T-cell (primary cell): ENCODE measurements at places on chromosomes 1 and 21.

- DNase-seq, result no peak
Measured at GRCh38 chr21:30479259-30479658, 908 bp downstream of the KRTAP19-1 start.

DNA sequence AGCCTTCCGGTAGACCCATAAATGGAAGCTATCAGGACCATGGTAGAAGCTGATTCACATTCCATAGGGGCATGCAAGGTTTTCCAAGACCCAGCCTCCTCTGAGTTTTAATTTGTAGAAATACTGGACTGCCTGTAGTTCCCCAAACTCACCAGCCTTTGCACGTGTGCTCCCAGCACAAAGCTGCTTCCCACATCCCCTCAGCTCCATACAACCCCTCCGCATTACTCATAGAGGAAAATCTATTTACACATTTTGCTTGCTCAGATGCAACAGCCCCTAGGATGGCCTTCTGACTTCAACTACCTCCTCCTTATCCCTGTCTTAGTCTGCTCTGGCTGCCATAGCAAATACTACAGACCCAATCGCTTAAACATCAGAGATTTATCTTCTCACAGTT lies 336.2 kb downstream of the SETD4 start:
- DNase-seq, result no peak

DNA sequence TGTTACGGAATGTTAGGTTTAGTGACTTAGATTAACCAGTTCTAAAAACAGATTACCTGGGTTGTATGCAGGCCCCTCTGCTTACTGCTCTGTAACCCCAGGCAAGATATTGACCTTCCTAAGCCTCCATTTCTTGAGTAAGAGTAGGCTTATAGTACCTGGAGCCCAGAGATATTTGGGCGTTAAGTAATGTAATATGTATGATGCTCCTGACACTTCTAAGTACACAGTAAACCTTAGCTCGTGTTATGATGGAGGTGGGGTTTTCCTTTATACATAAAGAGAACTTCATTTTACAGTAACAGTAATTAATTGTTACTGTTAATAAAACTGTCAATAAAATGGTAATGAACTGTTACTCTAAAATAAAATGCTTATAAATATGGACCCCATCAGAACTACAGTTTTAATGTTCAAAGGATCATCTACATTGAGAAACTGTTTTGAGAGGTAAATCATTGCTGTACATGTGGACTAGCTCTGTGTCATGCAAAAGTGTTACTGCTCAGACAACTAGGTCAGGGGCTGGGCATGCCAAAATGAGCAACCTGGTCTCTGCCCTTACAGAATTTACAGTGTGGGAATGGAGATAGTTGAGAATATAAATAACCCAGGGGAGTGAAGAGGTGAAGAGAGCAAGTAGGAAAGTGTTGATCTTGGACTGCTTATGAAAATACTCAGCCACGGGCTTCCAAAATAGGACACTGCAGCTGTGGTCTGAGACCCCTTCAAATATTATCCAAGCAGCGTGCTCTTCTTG lies 26.6 kb downstream of the LRRC8C start:
- no peak for DNase-seq

- DNase-seq, result no peak
Measured at GRCh38 chr1:247156787-247157232, 15.0 kb downstream of the ZNF124 start.

DNA sequence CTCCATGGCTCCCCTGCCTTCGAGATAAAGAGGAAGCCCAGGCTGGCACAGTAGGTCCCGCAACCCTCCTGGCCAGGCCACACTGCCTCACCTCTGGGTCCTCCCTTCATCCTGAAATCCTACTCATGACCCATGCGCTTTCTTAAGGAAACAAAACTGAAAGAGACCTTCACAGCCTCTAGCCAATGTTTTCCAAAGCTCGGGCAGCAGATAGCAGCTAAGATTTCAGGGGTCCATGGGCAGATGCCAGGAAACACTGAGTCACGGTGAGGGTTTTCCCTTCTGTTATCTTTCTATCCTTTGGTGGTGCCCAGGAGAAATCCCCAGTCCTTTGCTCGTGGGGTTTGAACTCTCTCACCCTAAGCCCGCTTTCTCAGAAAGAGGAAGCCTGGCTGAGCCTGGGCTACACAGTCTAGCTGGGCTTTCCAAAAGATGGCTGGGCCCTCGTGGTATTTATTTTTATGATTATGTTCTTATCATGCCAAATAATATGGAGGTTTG lies 26.6 kb downstream of the TTC39A start:
- no peak for DNase-seq

- no peak for DNase-seq
Measured at GRCh38 chr1:172203135-172203823, 217.2 kb upstream of the C1orf105 start.

DNA sequence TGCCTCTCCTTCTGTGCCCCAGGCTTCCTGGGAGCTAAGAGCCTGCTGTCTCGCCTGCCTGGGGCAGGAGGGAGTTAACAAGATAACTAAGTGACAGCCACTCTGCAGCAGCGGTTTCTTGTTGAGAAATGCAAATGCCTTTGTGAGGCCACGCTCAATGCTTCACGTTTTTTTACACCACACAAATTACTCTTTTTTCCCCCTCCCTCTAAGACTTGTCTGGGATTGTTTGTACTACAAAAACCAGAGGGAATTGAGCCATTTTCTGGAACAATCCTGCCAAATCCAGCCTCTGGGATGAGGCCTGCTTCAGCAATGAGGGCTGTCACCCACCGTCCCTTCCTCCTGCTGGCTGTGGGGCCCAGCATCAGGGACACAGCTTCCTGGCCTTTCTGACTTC lies 119.6 kb downstream of the ACTL8 start:
- no peak for DNase-seq

- no peak for DNase-seq
Measured at GRCh38 chr1:25572107-25572506, 28.7 kb downstream of the LDLRAP1 start.

- no peak for DNase-seq
Measured at GRCh38 chr1:198841477-198841876, 202.6 kb downstream of the PTPRC start.

DNA sequence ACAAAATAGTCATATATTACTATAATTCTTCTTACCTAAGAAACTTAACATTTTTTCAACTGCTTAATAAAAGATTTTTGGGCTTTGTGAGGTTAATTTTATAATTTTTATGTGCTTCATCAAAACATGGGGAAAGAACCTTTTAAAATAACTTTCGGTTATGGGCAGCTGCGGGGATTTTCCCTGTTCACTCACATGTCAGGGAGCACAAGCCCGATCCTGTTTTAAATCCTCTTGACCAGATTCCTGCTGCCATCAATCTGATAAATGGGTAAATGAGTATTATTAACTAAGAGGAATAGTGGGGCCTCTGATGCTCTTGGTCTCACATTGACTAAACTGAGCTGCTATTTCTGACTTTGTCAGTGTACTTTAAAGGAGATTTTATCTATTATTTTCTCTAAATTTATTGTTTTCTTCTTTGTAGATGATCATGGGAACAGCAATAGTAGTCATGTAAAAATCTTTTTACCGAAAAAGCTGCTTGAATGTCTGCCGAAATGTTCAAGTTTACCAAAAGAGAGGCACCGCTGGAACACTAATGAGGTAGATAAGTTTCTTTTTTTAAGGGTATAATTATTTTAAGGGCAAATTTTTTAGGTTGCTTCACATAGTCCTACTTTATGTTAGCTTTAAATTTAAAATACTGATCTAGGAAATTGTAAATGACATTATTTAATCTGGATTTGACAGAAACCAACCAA lies 39.6 kb downstream of the CAMTA1 start:
- DNase-seq, result no peak

- no peak for DNase-seq
Measured at GRCh38 chr1:114023377-114023776, 44.1 kb downstream of the OLFML3 start.

DNA sequence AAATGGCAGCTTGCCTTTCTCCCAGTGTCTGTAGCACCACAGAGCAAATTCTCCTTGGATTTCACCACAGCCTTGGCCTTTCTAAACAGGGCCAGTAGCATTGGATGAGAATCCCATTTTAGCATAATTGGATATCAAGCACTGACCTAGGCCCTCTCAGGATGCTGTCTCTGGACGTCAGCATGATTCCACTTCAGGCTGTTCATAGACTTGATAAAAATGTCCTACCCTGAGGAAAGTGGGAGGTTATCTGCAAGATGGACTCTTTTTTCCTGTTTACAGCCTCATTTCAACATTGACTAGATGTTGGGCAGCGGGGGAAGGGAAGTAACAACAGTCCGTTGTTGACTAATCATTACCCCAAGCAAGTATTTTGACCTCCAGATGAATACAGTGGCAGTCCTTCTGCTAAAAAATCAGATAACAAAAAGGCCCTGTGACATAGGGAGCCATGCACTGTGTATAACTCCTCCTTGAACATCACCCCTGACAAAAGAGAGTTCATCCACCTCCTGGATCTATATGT lies 5.2 kb downstream of the NPL start:
- DNase-seq, result no peak

DNA sequence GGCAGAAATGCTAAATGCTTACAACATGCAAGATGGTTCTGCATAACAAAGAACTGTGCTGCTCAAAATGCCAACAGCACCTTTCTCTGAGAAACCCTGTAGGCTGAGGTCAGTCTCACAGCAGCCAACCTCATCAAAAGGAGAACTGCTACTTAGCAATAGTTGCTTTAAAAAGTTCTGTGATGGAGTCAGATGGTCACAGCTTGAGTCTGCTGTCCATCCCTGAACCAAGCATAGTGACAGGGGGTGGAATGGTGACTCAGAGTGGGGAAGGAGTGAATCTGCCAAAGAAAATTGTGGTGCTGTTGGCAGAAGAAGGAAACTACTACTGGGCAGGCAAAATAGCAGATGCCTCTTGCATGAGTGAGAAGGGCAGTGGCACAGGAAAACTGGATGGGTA lies 106.0 kb upstream of the FAM78B start:
- no peak for DNase-seq

DNA sequence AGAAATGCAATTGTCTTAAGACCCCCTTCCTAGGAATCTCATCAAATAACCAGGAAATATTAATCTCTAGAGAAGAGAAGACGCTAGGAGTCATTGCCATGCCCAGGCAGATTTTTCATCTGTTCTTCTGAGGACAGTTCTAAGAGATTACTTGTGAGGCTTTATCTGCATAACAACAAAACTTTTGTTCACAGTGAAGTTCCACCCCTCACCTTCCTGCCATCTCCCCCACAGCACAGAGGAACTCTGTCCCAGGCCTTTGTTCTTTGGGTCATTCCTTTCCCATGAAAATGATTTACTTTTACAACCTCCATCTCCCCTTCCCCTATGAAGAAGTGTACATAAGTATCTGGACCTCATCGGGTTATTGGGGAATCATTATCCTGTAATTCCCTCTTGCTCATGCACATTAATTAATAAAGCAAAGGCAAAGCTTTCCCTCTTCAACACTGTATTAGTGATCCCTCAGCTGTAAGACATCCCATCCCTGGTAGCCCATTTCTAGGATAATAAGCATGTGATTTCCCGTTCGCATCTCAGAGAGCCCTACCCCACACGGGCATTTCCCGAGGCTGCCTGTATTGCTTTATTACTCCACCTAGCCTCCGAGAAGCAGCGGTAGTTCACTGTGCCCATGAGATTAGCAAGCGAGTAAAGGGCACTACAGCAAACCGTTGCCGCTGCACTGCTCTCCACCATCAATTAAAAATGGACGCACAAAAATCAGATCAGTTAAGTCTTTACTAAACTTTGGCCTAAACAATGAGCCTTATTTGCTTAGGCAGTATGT lies 384.4 kb upstream of the CAMK1G start:
- no peak for DNase-seq

DNA sequence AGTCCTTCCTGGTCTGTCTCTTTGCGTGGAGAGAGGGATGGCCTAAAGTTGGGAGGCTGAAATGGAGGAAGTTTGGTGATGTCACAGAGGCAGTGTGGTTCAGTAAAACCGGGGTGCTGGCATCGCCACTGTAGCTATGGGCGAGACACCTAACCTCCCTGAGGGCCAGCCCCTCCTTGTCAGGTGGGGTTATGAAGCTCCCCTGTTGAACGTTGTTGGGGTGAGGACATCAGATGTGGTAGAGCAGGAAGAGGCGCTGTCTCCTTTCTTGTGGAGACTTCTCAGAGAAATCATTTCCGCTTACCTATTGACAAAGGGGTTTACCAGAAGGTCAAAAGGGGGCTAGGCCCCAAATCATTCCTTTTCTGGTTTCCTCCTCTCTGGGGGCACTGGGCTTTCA lies 294.7 kb downstream of the SIPA1L2 start:
- DNase-seq, result peak; percentile 44

- no peak for DNase-seq
Measured at GRCh38 chr1:42429603-42430002, 26.2 kb downstream of the ZMYND12 start.

GRCh38 chr1:33152685-33153432 lies 29.0 kb downstream of the TRIM62 start:
- no peak for DNase-seq

DNA sequence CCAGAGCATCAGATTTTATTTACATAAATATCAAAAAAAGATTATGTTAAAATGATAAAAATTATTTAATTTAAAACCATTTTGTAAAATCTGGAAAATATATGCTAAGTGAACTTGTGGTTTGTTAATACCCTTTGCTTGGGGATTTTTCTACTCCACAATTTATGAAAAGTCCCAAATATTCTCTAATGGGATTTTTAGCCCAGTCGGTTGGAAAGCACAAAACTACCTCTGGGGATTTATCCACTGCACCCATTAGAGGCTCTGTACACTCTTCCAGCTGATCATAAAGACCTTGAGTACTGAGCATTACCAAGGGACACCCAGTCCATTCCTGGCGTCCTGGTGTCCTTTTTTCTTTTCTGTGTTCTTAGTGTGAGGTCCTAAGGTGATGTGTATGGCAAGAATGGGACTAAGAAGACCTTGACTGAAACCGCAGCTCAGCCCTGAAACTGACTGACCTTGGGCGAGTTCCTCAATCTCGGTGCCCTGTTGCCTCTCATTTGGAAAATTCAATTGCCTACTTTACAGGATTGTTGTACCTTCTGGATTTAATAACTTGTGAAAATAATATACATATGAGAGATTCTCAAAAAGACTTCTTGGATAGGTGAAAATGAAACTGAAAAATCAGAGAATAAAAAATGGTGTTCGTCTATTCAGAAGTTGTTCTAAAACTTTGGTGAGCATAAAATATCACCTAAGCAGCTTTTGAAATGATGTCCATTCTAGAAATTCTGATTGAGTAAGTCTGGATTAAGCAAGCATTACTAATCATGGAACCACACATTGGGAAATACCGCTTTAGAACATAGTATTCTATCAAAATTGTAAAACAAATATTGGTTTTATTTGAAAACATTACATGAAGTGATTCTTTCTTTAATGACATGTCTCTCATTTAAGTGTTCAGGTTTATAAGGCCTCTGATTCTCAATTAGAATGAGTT lies 21.5 kb upstream of the SAMSN1 start:
- DNase-seq, result no peak

GRCh38 chr1:62077821-62078220 lies 116.8 kb upstream of the L1TD1 start:
- no peak for DNase-seq

DNA sequence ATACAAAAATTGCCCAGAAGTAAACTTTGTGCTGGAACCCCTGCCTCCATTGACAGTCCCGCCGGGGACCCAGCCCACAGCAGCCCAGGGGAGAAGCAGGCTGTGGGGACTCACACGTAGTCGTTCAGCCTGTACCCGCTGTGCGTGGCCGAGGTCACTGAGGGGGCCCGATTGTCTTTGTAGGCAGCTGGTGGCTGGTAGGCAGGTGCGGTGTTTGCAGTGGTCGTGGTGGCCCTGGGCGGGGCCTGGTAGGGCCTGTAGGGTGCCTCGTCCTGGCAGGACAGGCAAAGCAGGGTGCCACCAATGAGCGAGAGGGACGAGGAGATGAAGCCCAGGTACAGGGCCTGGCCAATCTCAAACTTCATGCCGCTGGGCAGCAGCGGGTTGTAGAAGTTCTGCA lies 19.1 kb downstream of the CLDN14 start:
- DNase-seq, result no peak

- peak; percentile 38 for DNase-seq
Measured at GRCh38 chr1:1943834-1944570, 24.9 kb upstream of the TMEM52 start.
